ENCODE measurements at places on chromosomes 5 and 9.

GRCh38 chr5:141585594-141585993 is 33.2 kb downstream of the DIAPH1 start:
- no peak for DNase-seq

DNA sequence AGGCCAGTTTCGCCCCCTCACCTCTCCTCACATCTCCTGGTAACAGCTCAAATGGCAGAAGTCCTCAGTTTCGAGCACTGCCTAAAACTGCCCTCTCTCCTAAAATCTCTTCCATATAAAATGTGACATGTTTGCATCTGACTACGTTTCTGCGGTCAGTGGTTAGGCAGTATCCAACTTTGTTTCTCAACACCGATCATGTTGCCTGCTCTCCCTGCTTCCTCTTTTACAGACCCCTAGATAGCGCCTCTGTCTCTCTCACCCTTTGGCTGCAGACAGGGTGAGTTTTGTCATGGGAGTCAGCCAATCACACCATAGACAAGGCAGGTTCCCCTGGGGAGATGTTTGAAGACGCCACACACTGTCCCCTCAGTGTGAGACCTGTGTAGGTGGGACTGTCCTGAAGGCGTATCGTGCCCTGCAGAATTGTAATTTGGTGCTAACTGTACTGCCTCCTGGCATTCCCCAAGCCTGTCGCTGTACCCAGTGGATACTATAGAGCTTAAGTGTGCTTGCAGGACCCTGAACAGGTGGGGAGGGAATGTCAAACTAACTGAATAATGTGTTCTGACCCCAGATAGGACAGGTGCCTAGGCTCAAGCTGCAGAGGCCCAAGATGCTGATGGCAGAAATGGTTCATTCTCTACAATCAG is 1.1 kb downstream of the HEXB start:
- DNase-seq: no peak

DNA sequence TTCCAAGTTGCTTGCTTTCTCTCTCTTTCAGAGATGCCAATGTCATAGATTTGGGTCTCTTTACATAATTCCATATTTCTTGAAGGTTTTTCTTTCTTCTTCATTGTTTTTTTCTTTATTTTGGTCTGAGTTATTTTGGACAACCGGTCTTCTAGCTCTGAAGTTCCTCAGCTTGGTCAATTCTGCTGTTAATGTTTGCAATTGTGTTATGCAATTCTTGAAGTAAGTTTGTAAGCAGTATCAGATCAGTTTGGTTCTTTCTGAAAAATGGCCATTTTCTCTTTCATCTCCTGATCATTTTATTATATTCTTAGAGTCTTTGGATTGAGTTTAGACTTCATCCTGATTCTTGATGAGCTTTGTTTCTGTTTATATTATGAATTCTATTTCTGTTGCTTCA is 16.4 kb upstream of the PRDM9 start:
- no peak for DNase-seq

DNA sequence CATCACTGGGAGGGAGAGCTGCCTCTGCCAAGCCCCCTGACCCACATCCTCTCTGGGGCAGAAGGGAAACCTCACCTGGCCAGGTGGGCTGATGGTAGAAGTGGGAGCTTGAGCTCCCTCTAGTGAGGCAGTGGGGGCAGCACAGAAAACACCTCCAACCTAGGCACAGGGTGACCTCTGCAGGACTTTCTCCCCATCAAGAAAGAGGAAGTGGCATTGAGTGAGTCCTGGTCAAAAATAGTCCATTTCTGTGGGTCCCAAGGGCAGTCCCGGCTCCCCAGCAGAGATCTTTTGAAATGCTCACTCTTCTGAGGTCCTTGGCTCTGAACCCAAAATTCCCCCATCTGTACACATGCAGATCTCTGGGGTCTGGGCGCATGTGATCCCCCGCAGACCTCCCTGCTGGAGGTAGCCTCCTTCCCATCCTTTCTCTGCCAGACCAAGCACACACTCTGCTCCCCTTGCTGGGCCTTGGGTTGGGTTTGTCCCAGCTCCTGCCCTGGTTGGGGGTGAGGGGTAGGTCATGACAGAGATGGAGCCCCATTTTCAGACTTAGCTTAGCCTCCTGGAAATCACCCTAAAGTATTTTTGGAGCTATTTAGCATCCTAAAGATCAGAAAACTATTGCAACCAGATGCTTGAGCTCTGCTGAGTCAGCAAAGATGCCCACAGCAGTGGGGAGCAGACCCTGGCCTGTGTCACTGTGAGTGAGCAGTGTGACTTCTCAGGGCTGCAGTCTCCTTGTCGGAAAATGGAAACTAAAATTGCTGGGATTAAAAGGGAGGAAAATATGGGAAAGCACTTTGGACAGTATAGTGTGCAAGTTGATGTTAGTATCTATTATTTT is 41.6 kb upstream of the LCP2 start:
- DNase-seq: peak; percentile 48

DNA sequence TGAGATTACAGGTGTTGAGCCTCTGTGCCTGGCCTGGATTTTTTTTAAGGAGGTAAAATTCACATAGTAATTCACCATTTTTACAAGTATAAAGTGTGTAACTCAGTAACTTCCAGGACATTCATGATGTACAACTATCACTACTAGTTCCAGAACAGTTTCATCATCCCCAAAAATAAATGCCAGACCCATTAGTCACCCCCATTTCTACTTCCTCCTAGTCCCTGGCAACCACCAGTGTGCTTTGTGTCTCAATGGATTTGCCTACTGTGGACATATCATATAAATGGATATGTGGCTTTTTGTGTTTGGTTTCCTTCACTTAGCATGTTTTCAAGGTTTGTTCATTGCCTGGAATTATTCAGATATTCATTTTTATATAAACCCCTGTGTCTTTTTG is 72.5 kb upstream of the PANK3 start:
- DNase-seq: no peak

- DNase-seq: peak; percentile 11
Observed at GRCh38 chr5:79561525-79561893, 47.6 kb upstream of the HOMER1 start.

- DNase-seq: no peak
Observed at GRCh38 chr9:89433826-89434225, 64.1 kb downstream of the SEMA4D start.

GRCh38 chr5:1516615-1517601 is 6.9 kb downstream of the LPCAT1 start:
- DNase-seq: no peak

DNA sequence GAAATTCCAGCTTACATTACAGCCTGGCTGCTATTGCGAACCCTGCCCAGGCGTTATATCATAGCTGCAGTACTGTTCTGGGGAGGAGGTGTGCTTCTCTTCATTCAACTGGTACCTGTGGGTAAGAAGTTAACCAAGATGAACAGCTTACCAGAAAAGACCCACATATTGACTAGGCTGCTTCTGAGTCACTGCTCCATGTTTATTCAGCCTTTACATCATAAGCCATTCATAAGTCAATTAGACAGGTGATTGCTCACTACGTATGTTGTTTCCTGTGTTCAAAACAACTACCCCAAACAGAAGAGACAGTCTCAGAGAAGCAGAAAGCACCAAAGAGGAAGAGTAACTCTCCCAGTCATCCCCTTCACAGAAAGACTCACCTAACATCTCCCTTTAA is 34.7 kb upstream of the SLC22A5 start:
- no peak for DNase-seq

- DNase-seq: no peak
Observed at GRCh38 chr5:171521219-171521633, 101.8 kb downstream of the FGF18 start.

GRCh38 chr5:122264610-122265009 is 47.4 kb upstream of the SNCAIP start:
- no peak for DNase-seq

DNA sequence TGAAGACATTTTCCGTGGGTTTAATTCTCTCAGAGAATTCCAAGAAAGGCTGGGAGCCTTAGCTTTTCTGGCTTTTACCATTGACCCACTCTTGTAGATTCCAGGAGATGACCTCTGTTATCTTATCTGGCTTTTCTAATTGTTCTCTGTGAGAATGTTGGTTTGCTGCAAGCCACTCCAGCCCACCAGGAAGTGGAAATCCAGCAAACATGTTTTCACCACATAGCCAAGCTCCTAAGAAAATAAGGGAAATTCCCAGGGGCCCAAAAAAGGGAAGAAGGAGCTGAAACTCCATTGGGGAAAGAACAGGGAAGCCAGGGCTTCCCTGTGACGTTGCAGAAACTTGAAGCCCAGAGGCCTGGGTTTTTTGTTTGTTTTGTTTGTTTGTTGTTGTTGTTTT is 19.7 kb downstream of the GPR107 start:
- no peak for DNase-seq

DNA sequence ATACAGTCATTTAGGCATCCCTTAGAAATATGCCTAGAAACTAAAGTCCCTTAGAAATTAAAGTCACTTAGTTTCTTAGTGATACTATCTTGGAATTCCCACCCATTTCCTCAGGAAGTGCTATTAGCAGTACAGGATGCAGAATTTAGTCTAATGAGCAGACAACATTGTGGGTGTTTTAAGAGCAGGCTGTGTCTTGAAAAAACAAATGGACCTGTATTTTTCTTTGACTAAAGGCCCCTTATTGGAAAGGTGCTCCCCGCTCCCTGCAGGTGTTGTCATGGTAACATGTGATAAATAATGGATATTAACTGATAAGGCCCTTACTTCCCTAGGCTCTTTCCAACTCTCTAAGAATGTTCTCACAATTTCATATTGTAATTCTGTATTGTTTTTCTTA is 38.8 kb upstream of the STARD4 start:
- no peak for DNase-seq

DNA sequence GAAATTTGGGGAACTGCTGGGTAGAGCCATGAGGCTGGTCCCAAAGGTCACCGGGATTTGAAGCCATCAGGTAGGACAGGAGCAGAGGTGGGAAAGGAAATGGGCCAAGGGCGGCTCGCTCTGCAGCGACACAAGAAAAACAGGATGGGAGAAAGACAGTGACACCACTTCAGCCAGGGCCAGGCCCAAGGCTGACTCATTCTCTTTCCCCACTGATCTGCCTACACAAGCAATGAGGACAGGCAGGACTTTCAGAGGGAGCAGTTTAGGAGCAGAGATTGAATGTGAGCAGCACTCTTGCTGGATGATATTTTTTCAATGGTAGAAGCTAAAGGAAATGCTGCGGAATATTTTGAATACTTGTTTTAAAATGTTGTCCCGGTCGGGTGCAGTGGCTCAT is 3.5 kb downstream of the RUFY1 start:
- no peak for DNase-seq

- no peak for DNase-seq
Observed at GRCh38 chr5:59506285-59506877, 387.1 kb downstream of the PDE4D start.

DNA sequence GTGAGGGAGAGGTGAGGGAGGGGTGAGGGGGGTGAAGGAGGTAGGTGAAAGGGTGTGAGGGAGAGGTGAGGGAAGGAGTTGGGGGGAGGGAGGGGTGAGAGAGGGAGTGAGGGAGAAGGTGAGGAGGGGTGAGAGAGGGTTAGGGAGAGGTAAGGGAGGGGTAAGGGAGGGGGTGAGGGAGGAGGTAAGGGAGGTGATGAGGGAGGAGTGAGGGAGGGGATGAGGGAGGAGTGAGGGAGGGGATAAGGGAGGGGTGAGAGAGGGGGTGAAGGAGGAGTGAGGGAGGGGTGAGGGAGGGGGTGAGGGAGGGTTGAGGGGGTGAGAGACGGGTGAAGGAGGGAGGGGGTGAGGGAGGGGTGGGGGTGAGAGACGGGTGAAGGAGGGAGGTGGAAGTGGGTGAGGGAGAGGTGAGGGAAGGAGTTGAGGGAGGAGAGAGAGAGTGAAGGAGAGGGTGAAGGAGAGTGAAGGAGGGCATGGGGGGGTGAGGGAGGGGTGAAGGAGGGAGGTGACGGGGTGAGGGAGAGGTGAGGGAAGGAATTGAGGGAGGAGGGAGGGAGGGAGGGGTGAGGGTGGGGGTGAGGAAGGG is 18.5 kb downstream of the NINJ1 start:
- no peak for DNase-seq

GRCh38 chr9:105191508-105192121 is 52.8 kb upstream of the SLC44A1 start:
- no peak for DNase-seq

- DNase-seq: no peak
Observed at GRCh38 chr5:58466939-58467338, 7.1 kb upstream of the PLK2 start.

Measured in stimulated activated CD4-positive, alpha-beta T cell treated with anti-CD3 and anti-CD28 coated beads, Interleukin-1b, Interleukin-23, amount 100 ng/mL, for 4 hours (primary cell).